ENCODE measurements at places on chromosomes 13 and 19.

GRCh38 chr13:102117175-102117831 lies 284.5 kb downstream of the FGF14 start:
- no peak for DNase-seq

DNA sequence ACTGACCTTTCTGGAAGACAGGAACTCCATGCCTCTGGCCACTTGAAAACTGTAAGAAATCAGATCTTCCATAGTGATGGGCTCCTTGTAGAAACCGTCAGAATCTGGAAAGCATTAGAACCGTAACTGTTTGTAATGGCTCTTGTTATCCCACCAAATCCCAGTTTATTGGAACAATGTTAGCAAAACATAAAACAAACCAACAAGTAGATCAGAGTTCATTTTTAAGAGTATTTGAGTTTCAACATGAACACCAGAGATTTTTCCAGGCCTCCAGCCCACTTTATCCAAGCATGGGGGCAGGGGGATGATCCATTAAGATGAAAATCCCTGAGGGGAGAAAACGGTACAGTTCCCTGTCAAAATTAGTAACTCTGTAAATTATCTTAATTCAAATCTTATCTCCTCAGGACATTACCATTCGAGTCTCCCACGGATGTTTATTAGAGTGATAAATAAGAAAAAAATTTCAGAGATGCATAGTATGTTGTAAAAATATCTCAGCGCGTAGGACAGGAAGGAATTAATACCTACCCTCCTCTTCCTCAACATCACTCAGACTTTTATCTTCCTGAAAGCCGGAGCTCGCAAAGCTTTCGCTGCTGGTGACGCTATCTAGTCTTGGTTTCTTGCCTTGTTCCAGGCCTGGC lies 172.5 kb downstream of the FLT1 start:
- DNase-seq = no peak

GRCh38 chr19:27794494-27795042 lies 1418.4 kb downstream of the UQCRFS1 start:
- no peak for DNase-seq

- DNase-seq = peak; percentile 88
Observed at GRCh38 chr13:99496184-99497142, 4.8 kb upstream of the TM9SF2 start.

DNA sequence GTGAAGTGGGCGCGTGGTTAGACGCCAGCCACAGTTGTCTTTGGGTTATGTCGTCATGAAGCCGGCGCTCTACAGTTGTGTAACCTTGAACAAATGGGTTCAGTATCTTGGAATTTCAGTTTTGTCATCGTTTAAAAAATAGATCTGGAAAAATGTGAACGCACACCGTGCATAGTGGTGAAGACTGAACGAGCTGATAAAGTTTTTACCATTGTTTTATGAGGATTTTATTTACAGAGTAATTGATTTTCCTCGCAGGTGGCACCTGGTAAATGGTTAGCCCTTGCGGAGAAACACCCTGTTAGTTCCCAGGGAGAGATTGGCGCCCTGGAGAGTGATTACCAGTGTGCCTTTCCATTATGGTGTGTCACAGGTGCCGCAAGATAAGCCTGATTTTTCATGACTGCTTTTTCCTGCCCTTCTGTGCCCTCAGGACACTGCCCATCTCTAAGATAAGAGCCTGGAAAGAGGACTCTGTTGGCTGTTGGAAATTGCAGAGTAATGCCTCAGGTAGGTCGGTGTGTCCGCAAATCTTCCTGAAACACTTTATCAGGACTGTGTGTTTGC lies 577 bp downstream of the ZNF181 start:
- no peak for DNase-seq

DNA sequence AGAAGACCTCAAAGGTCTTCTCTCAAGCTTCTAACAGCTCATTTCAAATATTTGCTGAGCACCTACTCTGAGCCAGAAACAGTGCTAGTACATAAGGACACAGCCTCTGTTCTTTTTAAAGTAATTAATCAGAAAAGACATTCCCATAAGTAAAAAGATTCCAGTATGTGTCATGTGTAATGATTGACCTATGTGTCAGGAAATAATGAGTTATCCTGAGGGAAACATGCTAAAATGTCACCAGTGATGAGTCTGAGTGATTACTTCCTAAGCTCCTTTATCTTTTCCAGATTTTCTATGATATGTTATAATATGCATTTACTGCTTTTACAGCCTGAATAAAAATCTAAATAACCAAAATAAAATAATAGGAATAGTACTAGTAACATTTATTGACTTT lies 107.6 kb downstream of the SLC25A15 start:
- no peak for DNase-seq

- no peak for DNase-seq
Observed at GRCh38 chr13:29746148-29746677, 104.2 kb downstream of the UBL3 start.

DNA sequence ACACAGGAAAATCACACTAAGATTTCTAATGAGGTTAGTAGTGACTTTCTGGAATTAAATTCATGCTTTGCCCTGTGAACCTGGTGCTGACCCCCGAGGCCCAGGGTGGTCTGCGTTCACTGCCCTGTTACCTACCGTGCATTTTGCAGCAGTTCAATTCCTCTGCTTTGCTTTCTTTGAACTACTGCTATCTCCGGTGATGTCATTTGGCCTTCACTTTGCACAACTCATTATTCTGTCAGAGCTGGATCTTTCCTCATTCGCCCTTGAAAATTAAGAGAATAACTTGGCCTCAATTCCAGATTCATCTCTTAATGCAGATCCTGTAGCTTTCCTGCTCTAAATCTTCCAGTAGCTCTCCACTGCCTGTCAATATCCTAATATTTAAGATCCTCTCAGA lies 8.8 kb upstream of the LRRC63 start:
- no peak for DNase-seq

DNA sequence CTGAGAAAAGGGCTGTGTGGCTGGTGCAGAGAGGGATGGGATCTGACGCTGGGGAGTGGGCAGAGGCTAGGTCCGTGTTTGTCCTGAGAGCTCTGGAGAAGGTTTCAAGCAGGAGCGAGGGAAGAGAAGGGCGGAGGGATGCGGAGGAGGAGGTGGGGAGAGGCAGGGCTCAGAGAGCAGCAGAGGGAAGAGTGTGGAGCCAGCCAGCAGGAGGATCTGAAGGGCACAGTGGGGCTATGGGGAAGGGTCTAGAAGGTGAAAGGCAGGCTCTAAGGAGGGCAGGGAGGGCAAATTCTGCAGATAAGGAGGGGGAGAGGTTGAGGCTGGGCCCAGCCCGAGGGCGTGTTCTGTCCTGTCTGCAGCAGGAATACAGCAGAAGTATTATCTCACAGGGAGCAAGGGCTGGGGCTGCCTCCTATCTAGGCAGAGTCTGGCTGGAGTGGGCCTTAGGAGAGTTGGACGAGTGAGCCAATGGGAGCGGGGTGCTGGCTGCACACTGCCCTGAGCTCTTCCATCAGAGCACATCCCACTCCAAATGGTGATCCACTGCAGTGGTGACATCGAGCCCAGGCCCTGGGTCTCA lies 6.1 kb downstream of the AP2A1 start:
- no peak for DNase-seq

GRCh38 chr19:49874503-49875157 lies 2.5 kb downstream of the AKT1S1 start:
- DNase-seq = no peak

DNA sequence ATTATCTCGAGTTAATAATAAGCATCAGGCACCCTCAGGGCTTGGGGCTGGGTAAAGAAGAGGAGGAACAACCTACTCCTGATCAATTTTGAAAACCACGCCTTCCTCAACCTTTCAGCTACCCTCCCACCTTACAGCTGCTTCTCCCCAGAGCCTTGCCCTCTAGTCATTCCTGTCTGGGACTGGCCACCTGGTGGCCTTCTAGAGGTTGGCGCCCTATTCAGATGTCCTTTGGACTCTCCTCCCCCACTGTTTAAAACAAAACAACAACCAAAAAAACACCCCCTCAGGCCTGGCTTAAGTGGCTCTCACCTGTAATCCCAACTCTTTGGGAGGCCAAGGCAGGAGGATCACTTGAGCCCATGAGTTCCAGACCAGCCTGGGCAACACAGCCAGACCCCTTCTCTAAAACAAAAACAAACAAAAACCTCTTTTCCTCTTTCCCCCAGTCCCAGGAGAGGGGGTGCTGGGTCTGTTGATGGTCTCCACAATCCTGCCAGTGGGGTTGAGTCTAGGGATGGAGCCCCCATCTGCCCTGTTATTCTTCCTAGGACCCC lies 62.3 kb downstream of the CCDC70 start:
- DNase-seq = peak; percentile 11

DNA sequence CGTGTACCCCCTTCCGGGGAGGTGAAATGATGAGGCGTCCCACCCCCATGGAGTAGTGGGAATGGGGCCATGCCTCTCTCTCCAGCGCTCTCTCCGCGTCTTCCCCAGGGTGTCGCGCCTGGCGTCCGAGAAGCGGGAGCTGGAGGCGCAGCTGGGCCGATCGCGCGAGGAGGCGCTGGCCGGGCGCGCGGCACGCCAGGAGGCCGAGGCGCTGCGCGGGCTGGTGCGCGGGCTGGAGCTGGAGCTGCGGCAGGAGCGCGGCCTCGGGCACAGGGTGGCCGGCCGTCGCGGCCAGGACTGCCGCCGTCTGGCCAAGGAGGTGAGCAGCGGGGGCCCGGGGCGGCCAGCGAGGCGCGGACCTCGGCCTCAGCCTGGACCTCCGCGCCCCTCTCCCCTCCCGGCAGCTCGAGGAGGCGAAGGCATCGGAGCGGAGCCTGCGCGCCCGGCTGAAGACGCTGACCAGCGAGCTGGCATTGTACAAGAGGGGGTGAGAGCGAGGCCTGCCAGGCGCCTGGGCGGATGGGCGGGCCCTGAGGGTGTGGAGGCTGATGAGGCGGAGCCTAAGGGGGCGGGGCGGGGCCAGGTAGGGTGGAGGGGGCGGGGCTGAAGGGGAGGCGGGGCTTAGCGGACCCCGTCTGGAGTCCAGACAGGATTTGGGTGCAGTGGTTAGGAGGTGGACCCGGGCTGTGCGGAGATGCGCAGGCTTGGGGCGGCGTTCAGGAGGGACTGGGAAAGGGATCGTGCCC lies 7.7 kb downstream of the PGLYRP1 start:
- DNase-seq = no peak

DNA sequence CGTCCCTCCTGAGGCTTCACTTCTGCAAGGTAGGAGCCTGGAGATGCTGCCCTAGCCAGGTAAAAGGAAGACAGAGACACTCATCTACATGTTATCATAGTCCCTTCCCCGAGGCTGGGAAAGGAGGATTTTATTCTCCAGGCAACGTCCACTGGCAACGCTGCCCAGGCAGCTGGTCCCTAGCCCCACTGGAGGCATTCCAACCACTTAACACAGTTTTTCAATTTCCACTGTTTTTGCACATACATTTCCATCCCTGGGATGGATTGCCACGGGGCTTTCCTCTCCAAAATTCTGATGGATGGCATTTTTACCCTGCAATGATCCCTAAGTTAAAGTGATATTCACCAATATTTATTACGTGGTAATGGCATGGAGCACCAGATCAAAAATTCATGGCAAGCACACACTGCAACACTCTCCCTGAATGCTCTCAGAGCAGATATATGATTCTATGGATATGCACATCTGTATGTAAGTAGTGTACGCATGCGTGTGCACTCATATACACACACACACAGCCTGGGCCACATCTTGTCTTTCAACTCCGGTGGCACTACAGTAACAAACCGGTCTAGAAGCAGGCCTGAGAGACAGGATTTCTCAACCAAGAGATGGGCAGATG lies 322.3 kb upstream of the TSHZ3 start:
- DNase-seq = no peak

DNA sequence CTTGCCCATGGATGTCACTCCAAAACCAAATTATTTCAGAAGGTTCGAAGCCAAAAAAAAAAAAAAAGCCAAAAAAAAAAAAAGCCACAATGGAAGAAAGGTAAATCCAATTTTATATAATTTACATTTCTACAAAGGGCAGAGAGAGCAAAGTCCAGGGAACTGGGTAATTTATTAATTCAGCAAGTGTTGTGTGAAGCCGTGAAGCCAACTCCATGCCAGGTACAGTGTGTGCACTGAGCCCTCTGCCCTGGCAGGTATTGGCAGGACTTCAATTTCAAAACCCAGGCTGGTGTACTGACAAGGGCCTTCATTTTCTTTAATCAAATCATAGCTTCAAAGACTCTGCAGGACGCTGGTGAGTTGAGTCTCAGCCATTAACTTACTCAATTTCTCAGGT lies 5.5 kb upstream of the RFPL4A start:
- DNase-seq = no peak

GRCh38 chr13:45728759-45729158 lies 26.6 kb downstream of the CBY2 start:
- DNase-seq = peak; percentile 79

DNA sequence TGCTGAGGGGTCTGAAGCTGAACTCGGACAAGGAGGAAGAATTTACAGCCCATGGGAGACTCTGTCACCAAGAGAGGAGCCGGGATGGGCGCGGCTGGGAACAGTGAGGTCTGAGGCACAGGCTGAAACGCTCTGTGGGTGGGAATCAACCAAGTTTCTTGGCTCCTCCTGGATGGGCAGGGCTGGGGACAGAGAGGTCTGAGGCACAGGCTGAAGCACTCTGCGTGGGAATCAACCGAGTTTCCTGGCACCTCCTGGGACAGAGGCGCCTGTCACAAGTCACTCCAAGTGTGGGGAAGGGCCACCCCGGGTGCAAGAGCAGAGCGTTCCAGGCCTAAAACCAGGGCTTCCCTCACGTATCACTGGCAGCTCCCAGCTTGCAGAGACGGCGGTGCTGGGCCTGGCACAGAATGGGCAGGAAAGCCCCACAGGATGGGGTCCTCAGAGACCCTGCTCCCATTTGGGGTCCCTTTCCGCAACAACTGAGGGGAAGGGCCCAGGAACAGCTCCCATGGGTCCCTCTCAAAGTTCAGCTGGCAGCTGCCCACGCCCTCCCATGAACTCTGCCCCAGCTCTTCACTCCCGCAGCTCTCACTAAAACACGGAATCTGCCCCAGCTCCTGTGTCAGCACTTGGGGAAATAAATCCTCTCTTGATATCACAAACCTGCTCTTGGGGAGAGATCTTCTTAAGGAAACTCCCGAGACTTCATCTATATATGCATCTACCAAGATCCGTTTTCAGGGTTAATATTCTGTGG lies 18.5 kb downstream of the AP3D1 start:
- no peak for DNase-seq
